Daoy (cell line): ENCODE measurements at places on chromosomes 13 and 19. TPM values are rescaled to one million over a fixed set of nuclear protein-coding genes. Genes with fewer than 3 reads are reported as not detected.

Gene CACNG7
- total RNA-seq = 0.29 and 0.54 TPM in 2 replicates

Gene SLC10A2
- total RNA-seq = not detected in 2 replicates

Gene LGI4
- not detected in 2 replicates for total RNA-seq

Gene MUC16
- not detected in 2 replicates for total RNA-seq

Gene FAM216B
- not detected in 2 replicates for total RNA-seq

Gene GARIN5A
- 0.46 and 0.95 TPM in 2 replicates for total RNA-seq

Gene PNMA8A
- 4.4 and 4.6 TPM in 2 replicates for total RNA-seq

Gene CEACAM16
- not detected in 2 replicates for total RNA-seq

Gene ZNF91
- 7.5 and 10.4 TPM in 2 replicates for total RNA-seq

Gene OR2Z1
- total RNA-seq = not detected in 2 replicates

Gene AXL
- 170 and 174 TPM in 2 replicates for total RNA-seq
